Lung (tissue), 17 donors: ENCODE measurements at places on chromosomes 5 and 9. TPM values are rescaled to one million over a fixed set of nuclear protein-coding genes. Genes with fewer than 3 reads are reported as not detected.

- peak overlapping the region; percentile 97 for H3K27ac ChIP-seq
- peak; percentile 40 for DNase-seq
- H3K4me1 ChIP-seq, result peaks cover 10% of the 10 kb centered on the region
- H3K4me3 ChIP-seq, result peak overlapping the region; percentile 84
- H3K27me3 ChIP-seq, result no peaks in the 10 kb centered on the region
- H3K36me3 ChIP-seq, result no peaks in the 10 kb centered on the region
These were observed 853 bp downstream of the DCP2 start for GRCh38 chr5:112977440-112977861.

DNA sequence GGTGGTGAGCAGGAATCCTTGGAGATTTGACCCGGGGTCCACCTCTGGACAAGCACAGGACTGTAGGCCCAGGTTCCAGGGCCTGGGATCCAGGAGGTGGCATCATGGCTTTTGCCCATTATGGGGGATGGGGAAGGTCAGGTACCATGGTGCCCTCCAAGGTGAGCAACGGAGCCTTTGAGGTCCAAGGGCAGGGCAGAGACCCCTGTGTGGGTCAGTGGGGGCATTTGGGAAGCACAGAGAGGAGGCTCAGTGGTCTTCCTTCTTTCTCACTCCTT is 117.7 kb downstream of the RXRA start:
- peaks cover 9% of the 10 kb centered on the region for H3K4me1 ChIP-seq
- no peak overlapping the region for H3K27ac ChIP-seq
- no peaks in the 10 kb centered on the region for H3K36me3 ChIP-seq
- H3K4me3 ChIP-seq, result no peak overlapping the region
- no peak for DNase-seq

GRCh38 chr9:112086627-112087026 is 88.5 kb downstream of the SUSD1 start:
- peak; percentile 60 for DNase-seq
- no peaks in the 10 kb centered on the region for H3K4me1 ChIP-seq
- H3K27me3 ChIP-seq, result no peaks in the 10 kb centered on the region

The ACSL6 gene
- 6.7 TPM for total RNA-seq

DNA sequence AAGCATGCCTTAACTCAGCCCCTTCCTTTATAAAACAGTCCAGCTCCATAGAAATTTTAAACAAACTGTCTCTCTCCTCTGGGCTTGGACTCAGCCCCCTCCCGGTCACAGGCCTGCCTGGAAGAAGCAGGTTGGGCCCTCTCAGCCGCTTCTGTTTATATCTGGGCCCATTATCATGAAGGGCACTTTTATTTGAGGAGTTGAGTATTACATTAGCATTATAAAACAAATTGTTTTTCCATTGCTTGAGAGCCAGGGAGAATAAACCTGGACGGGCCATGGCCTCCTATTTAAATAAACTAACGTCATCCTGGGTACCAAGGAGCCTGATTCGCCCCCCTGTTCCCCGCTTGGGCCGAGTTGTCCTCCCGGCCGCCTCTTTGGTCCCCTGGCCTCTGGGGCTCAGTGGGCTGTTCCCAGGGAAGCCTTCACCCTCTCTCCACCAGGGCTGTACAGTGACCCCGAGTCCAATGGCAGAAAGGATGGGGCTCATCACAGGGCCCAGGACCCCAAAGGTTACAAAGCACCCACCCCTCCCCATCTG is 13.2 kb downstream of the IRX2 start:
- no peak overlapping the region for H3K27ac ChIP-seq
- peaks cover 77% of the 10 kb centered on the region for H3K27me3 ChIP-seq
- H3K36me3 ChIP-seq, result no peaks in the 10 kb centered on the region
- peaks cover 5% of the 10 kb centered on the region for H3K4me1 ChIP-seq
- H3K4me3 ChIP-seq, result no peak overlapping the region
